ENCODE measurements at places on chromosomes 16 and 17. TPM values are rescaled to one million over a fixed set of nuclear protein-coding genes. Genes with fewer than 3 reads are reported as not detected.

The CD300H gene
- total RNA-seq = not detected

The PRR14 gene
- 71.0 TPM for total RNA-seq

The ACSF3 gene
- total RNA-seq = 50.0 TPM

The TMC8 gene
- total RNA-seq = 371 TPM

The SMIM36 gene
- total RNA-seq = not detected

The NXPH3 gene
- total RNA-seq = not detected

The TBCD gene
- 166 TPM for total RNA-seq

The RAB11FIP4 gene
- 28.5 TPM for total RNA-seq

The KRTAP3-1 gene
- total RNA-seq = not detected

The CEMP1 gene
- total RNA-seq = not detected

The CYLD gene
- total RNA-seq = 263 TPM

The SHISA6 gene
- total RNA-seq = not detected

The MMP28 gene
- not detected for total RNA-seq

The ABCC12 gene
- not detected for total RNA-seq

The GGT6 gene
- not detected for total RNA-seq

The PARD6A gene
- total RNA-seq = 10.1 TPM

The TP53TG3B gene
- not detected for total RNA-seq

The IL21R gene
- 26.2 TPM for total RNA-seq

The NEUROD2 gene
- total RNA-seq = not detected

The PPL gene
- total RNA-seq = not detected

The NAGLU gene
- 18.3 TPM for total RNA-seq

The KRT33B gene
- total RNA-seq = not detected

The GNG13 gene
- not detected for total RNA-seq

The HIGD1B gene
- not detected for total RNA-seq

The SLC6A2 gene
- not detected for total RNA-seq

The PPP1R27 gene
- total RNA-seq = not detected

The NPIPB12 gene
- total RNA-seq = 87.8 TPM

The CBLN1 gene
- not detected for total RNA-seq

The CETP gene
- total RNA-seq = not detected

The TAOK1 gene
- total RNA-seq = 49.3 TPM

The MMP25 gene
- 75.1 TPM for total RNA-seq

The OR3A3 gene
- total RNA-seq = not detected

The COG8 gene
- total RNA-seq = 39.0 TPM

The TSPOAP1 gene
- 76.8 TPM for total RNA-seq

The C17orf50 gene
- total RNA-seq = not detected

The CHP2 gene
- not detected for total RNA-seq

The STX1B gene
- 0.55 TPM for total RNA-seq

The CACNA1G gene
- total RNA-seq = not detected

The AIPL1 gene
- total RNA-seq = not detected

The ALDOA gene
- 1,473 TPM for total RNA-seq

The TEX14 gene
- total RNA-seq = 0.23 TPM

The VAT1L gene
- not detected for total RNA-seq

The ABCC11 gene
- 0.05 TPM for total RNA-seq

The AHSP gene
- not detected for total RNA-seq

The PIPOX gene
- total RNA-seq = 1.8 TPM

The PRAC2 gene
- total RNA-seq = not detected

The PLA2G10 gene
- not detected for total RNA-seq

The SGSM2 gene
- total RNA-seq = 57.2 TPM

The TP53TG3F gene
- total RNA-seq = not detected

The NUFIP2 gene
- 78.5 TPM for total RNA-seq

The C16orf96 gene
- total RNA-seq = 0.16 TPM

The ZFPM1 gene
- 11.5 TPM for total RNA-seq

Data from T-helper 2 cell treated with Interferon-gamma antibody and Interleukin-4, amounts not matched to agents 100 ng/mL and 5 ng/mL, for 36 hours (primary cell).